ENCODE measurements at places on chromosomes 4 and X.

- no peak for DNase-seq
Observed at GRCh38 chr4:70392057-70392776, 5.5 kb upstream of the OPRPN start.

GRCh38 chr4:151284534-151285245, 7.7 kb downstream of the PRSS48 start:
- DNase-seq, result no peak

- DNase-seq, result no peak
Observed at GRCh38 chr4:184375027-184375426, 99.3 kb downstream of the IRF2 start.

DNA sequence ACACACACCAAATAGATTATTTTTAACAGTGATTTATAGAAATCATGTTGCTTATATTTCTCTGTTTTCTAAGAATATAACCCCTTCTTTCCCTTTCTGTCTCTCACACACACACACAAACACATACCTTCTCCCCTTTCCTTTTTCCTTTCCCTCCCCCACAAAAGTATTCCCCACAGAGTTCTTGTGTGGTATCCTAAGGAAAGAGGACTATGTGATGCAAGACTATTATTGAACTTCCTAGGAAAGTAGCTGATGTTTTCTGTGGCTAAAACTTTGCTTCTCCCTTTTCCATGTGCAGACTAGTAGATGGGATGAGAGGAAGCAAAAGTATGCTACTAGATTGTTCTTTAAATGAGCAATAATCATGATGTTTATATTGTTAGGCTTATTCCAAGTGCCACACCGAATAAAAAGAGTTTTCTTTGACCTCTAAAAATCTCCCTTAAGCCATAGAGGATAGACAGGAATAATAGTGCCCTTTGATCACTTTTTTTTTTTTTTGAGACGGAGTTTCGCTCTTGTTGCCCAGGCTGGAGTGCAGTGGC, 38.7 kb downstream of the CPEB2 start:
- DNase-seq, result no peak

GRCh38 chrX:50114113-50114512, 86.7 kb downstream of the AKAP4 start:
- DNase-seq, result no peak

All from naive thymus-derived CD8-positive, alpha-beta T cell (primary cell).